Pons (tissue), 1 donor: ENCODE measurements at places on chromosomes 3 and 15.

DNA sequence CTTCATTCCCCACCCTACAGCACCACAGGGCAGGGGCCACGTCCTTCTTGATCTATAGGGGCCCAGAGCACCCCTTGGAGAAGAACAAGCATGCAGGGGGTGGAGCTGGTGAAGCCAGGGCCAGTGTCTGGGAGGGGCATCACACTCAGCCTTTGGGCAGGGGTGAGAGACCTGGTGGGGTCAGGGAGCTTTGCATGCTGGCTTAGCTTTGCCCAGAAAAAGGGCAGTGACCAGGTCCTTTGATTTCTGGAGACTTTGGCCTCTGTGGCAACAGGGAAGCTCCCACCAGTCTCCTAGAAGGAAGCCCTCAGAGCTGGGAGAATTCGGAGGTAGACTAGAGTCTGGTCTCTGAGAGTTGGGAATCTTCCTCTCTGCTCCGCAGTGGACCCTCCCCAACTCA is 990 bp downstream of the ITIH4 start:
- DNase-seq: no peak

DNA sequence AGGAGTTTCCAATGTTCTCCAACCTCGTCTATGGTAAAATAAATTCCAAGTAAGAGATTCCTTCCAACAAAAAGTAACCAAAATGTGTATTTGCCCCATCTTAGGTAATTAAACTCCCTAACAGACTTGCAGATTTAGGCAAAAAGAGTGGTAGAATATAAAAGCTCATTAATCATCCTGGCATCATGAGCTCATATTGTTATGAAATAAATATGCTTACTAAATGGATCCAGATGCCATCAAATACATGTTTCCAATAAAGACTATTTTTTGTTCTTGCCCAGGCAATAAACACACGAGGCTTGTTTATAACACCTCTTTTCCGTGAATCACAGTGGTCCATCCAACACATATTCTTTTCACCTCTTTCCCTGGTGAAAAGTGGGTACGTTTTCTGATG is 189.4 kb downstream of the THSD4 start:
- no peak for DNase-seq

DNA sequence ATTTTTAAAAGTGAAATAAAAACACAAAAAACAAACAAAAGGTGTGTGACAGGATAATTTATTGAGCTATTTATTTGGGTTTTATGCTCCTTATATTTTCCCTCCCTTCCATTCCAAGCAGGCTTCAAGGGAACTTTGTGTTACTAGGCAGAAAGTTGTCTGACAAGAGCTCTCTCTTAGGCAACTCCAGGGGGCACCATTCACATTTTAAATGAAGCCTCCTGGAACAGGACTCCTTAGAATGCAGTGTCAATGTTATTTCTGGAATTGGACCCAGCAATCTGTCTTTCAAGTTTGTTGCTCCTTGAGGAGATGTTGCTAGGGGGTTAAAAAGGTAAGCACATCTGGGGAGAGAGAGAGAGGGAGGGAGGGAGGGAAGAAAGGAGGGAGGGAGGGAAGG is 5.4 kb upstream of the RFX7 start:
- peak; percentile 31 for DNase-seq

DNA sequence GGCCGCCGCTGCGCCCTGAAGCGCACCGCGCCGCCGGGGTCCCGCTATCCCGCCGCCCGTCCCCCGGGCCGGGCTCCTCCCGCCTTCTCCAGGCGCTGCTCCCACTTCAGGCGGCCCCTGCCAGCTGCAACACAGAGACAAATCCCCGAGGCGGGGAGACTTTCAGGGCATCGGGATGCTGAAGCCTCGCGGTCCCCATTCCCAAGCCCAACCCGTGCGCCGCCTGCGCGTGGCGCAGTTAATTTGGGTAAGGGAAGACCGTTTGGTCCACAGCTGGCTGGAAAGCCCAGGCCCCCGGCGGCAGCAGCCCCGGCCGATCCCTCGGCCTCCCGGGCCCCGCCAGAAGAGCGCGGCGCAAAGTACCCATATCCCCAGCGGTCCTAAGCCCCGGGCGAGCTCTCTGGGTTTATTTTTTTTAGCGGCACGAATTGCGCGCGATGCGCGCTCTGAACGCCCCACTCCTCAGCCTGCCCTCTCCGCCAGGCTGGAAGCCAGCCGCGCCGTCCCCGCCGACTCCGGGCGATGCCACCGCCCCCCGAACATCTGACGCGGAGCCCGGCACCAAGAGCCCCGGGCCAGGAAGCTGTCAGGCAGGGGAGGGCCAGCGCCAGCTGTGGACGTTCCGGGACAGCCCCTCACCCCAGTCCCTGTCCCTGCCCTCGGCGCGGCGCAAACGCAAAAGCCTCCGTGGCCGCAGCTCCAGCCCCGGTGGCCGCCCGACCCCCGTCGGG is 517 bp downstream of the FBN1 start:
- peak; percentile 69 for DNase-seq
